SJCRH30 (cell line): ENCODE measurements at places on chromosomes 1 and 21. TPM values are rescaled to one million over a fixed set of nuclear protein-coding genes. Genes with fewer than 3 reads are reported as not detected.

DNA sequence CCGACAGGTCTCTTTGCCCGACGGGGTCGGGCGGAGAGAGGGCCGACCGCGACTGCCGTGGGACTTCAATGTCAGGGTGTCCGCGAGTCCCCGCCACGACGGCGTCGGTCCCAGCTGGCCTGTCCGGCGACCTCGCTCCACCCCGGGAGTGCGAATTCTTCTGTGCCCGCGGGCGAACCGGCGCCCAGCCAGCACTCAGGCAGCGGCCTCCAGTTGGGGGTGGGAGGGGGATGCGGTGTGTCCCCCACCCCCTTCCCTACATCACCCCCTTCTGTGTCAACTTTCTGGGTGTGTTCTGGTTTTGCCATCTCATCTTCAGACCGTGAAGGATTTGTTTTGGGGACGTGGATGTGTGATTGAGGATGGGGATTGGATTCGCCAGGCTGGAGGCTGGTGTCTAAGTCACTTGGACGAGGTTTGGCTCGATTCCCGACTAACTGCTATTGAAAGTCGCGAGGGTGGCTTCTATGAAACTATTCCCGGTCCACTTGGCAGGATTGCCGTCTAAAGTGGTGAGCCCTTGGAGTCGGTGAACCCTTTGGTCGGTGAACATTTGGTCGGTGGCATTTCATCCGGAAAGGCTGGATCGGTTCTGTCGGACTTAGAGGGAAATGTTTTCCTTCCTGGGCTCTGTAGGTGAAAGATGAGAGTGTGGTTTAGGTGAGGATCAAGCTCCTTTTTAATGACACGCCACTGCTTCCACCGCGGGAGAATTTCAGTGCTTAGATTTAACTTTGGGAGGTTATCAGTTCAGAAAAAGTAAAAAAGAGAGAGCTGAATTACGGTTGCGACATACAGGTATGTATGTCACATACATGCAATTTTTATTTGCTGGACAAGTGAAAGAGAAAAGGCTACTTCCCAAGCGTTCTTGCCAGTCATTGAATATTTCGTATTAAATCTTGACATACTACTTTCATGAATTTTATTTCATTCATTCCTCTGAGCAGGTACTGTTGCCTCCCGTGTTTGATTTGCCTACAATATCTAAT is 771 bp downstream of the ABCD3 start:
- no peaks in the 10 kb centered on the region for H3K36me3 ChIP-seq
- DNase-seq: peak; percentile 69
- H3K4me1 ChIP-seq: peaks cover 6% of the 10 kb centered on the region; the same call in 1 of the 2 replicates
- H3K27me3 ChIP-seq: no peaks in the 10 kb centered on the region

- no peaks in the 10 kb centered on the region for H3K27me3 ChIP-seq
- DNase-seq: no peak
- no peaks in the 10 kb centered on the region for H3K36me3 ChIP-seq
- H3K27ac ChIP-seq: no peak overlapping the region
- 0 out of 2 replicates have a peak, but pooled peaks cover 3% of the 10 kb centered on the region for H3K4me1 ChIP-seq
- no peak overlapping the region for H3K4me3 ChIP-seq
Observed at GRCh38 chr1:167491586-167492461, 26.5 kb downstream of the CD247 start.

GRCh38 chr1:51729824-51730301 is 113.0 kb downstream of the OSBPL9 start:
- H3K4me3 ChIP-seq: peak overlapping the region; percentile 96
- H3K4me1 ChIP-seq: no peaks in the 10 kb centered on the region
- H3K27ac ChIP-seq: peak overlapping the region; percentile 79
- DNase-seq: no peak

DNA sequence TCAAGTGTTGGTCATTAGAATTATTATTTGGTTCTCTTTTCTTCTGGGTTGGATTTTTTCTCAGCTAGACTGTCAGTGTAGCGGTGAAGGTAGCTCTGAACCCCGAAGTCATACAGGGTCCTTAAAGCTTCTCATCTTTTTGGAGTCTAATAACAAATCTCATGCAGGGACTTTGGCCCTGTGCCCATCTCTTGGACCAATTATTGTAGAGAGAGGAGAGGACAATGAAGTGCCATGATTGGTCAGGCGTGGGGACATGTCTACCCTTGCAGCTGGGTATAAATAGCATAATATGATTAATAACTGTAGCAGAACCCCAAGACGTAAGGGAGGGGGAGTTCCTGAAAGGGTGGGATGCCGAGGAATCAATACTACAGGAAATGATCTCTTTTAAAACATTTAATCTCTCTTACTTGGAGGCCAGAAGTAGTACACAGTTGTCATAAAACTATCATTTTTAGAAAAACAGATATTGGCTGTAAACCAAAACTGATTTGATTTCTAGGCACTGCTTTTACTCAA is 8.8 kb downstream of the MAGI3 start:
- H3K4me3 ChIP-seq: no peak overlapping the region
- no peaks in the 10 kb centered on the region for H3K27me3 ChIP-seq
- no peaks in the 10 kb centered on the region for H3K4me1 ChIP-seq
- H3K36me3 ChIP-seq: no peaks in the 10 kb centered on the region
- H3K27ac ChIP-seq: no peak overlapping the region
- DNase-seq: peak; percentile 11

DNA sequence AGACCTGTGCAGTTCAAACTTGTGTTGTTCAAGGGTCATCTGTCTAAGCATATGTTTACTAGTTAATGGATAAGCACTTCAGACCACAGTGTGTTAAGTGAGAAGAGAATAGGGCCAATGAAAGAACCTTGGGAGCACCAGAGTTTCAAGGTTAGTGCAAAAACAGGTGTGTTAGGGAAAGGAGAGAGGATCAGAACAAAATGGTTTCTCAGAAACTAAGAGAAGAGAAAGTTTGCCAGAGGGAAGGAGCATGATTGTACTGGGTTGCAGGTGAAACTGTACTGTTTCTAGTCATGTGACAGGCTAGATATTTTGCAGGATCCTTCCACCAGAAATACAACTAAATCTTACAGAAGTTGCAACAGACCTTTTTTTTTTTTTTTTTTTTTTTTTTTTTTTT is 23.3 kb downstream of the RPRD2 start:
- H3K27me3 ChIP-seq: no peaks in the 10 kb centered on the region
- no peaks in the 10 kb centered on the region for H3K4me1 ChIP-seq
- DNase-seq: no peak
- no peak overlapping the region for H3K27ac ChIP-seq
- no peak overlapping the region for H3K4me3 ChIP-seq

GRCh38 chr1:199733125-199733524 is 294.4 kb upstream of the NR5A2 start:
- H3K27ac ChIP-seq: no peak overlapping the region
- no peaks in the 10 kb centered on the region for H3K27me3 ChIP-seq
- no peaks in the 10 kb centered on the region for H3K4me1 ChIP-seq
- no peak overlapping the region for H3K4me3 ChIP-seq

Gene C1QTNF12
- 0.30 TPM in 1 of 2 replicates, not detected in the other for total RNA-seq

Gene LORICRIN
- total RNA-seq: not detected in 2 replicates

Gene PGLYRP4
- not detected in 2 replicates for total RNA-seq

Gene SLC37A1
- total RNA-seq: not detected in 2 replicates
